ENCODE measurements at places on chromosomes 3 and 15.
A peak's percentile ranks its signal among the peaks of the same experiment; 100 is the strongest.

GRCh38 chr3:49460188-49460890 lies 9.7 kb upstream of the DAG1 start:
- DNase-seq, result no peak

DNA sequence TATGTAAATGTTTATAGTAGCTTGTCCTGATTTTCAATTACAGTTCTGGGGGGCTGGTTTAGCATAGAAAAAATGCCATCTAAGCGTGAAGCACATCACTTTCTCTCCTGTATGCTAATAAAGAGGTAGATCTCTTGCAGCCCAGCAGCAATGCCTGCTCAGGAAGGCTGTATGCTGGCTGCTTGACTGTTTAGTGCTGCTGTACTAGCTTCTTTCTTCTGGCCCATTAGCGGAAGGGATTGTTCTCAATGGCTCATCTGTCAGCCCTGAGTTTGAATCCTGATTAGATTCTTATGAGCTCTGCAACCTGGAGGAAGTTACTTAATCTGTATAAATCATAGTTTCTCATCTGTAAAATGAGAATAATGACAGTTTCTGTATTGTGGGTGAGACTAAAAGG lies 478.9 kb downstream of the ERC2 start:
- no peak for DNase-seq

DNA sequence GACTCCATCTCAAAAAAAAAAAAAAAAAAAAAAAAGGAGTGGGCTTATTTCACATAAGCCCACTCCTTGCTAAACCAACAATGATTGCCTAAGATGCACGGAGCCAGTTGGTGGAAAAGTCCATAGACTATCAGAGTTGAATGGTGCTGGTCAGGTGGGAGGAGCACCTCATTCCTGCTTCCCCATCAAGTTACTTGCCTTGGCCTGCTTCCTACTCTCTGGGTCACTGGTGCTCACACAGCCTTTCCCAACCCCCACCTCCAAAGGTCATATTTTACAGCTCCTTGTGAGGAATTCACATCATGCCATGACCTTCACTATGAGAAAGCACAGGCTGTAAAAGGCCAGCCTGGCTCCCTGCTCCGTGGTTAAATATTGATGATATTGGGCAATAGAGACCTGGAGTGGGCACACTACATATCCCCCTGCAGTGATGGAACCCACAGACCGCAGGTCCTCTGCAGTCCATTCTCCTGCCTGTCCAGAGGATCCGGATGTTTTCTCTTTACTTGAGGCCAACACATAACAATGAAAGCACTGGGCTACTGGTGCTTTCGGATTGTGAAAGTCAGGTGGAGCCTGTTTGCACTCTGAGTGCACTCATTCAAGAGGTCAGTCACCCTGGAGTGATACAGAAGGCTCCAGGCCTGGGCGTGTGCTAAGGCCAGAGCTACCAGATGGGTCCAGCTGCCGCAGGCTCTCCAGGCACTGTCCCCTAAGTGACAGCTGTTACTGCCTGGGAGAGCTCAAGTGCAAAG lies at the start of gene SLC51B:
TSS of gene SLC51B (plus strand) at position 664 of the 758 bp plus-strand sequence. CDS start 4,618 bp downstream, outside the sequence.
- DNase-seq, result no peak

- DNase-seq, result peak; percentile 81
These were observed 514 bp downstream of the MBNL1 start for GRCh38 chr3:152269056-152269830.

- DNase-seq, result no peak
These were observed 87.3 kb upstream of the OXTR start for GRCh38 chr3:8856721-8857120.

GRCh38 chr15:67579967-67580366 lies 37.5 kb downstream of the MAP2K5 start:
- DNase-seq, result no peak

GRCh38 chr15:48759921-48760320 lies 50.9 kb downstream of the CEP152 start:
- no peak for DNase-seq

GRCh38 chr15:64950888-64951287 lies 38.8 kb downstream of the SPG21 start:
- no peak for DNase-seq

GRCh38 chr3:165816209-165816608 lies 21.0 kb downstream of the BCHE start:
- no peak for DNase-seq

DNA sequence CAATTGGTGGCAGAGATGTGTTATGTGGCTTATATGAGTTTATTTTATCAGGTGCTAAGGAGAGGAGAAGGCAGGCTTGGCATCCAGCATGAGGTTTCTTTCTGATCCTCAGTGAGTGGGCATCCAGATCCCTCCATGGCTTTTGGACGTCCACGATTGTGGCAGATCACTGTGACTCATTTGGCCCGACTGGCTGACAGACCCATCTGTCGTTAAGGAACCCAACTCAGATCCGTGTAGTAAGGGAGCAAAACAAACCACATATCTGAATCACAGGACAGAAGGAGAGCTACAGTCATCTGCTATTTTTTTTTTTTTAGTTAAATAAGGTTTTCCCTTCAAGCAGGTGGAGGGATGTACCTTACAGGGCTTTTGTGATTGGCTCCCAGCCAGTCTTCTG lies 197.0 kb upstream of the KCNH8 start:
- DNase-seq, result no peak

DNA sequence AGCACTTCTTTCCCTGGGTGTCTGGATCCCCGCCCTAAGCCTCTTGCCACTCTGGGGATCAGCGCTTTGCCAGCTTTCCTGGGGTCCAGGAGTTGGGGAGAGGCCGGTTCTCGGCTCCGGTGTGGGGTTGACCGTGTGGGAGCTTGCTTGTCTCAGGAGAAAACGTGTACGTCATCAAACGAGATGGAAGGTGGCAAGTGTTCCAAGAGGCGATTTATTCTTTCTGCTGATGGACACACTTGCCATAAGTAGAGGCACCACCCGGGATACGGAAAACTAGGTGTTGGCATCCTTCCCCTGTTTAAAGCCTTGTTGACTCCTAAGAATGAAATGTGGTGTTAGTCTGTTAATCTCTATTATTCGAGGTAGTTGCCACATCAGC lies 295 bp downstream of the ZWILCH start:
- no peak for DNase-seq

- no peak for DNase-seq
These were observed 20.0 kb upstream of the CHD2 start for GRCh38 chr15:92879949-92880725.

GRCh38 chr3:18501679-18502343 lies 76.7 kb upstream of the SATB1 start:
- DNase-seq, result no peak

- DNase-seq, result no peak
These were observed 29.7 kb downstream of the VGLL3 start for GRCh38 chr3:86961297-86961696.

DNA sequence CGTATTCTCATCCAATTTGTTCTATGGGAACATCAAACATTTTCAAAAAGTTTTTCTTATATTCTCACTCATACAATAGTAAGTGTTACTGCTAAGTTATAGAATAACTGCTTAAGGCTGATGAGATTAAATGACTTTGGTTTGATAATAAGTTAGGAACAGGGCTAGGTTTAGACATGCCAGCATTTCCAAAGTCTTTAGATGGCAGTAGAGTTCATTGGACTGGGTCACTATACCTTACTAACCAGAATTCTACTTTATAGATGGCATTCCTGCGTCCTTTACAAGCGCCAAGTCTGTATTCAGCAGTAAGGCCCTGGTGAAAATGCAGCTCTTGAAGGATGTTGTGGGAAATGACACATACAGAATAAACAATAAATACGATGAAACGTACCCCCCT lies 21.7 kb downstream of the PLAAT1 start:
- DNase-seq, result no peak

DNA sequence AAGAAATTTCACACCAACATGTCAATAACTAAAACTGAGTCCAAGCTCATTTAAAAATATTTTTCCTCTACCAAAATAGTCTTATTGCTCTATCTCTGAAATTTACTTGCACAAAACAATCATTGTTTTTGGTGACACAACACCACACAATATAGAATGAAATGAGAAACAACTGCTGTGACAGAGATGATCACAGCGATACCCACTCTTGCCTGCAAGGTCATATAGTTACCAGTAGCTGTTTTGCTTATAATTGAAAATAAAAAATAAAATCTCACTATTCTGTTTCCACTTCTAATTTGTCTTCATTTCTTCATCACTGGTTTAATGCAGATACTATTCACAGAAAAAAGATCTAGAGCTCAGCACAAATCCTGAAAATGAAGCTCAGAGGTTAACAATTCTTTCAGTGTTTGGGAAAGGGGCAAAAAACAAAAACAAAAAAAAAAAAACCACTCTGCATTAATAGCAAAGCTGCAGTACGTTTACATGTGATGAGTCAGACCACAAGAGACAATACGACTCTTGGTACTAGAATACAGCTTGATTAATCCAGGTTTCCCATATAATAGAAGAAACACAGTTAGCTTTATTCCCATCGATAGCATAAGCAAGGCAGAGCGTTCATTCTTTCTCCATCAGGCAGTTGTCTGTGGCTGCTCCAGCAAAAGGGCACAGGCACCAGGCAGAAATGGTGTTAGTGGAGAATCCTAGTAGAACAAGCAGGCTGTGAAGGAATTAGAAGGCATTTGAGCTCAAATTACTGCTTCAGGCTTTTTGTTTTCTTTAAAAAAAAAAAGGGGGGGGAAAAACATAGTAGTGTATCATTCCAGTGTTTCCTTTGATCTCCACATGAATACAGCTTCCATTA lies 773 bp downstream of the ANKRD28 start:
- DNase-seq, result no peak

GRCh38 chr3:123668906-123669305 lies 84.1 kb upstream of the HACD2 start:
- no peak for DNase-seq

- no peak for DNase-seq
These were observed 7.2 kb downstream of the TMOD2 start for GRCh38 chr15:51758645-51759044.

DNA sequence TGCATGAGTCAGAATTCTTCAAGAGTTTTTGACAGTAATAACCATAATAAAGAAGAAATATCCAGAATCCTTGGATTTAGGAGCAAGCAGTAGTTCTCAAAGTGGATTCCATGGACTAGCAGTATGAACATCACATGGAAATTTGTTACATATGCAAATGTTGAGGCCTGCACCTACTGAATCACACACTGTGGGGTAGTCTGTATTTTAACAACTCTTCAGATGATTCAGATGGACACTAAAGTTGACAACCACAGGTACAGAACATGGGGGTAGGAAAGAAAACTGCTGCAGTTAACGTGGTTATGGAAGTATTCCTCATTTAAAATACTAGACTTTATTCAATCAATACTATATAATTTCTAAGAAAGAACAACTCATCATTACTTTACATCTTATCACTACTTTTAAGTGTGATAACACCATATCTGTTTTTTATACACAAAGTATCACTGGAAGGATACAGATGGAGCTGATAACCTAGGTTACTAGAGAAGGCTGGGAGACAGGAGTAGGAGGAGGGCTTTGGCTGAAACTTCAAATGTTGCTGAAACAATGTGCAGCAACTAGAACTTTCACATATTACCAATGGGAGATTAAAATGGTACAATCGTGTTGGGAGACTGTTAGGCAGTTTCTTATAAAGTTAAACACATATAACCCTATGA lies 11.7 kb downstream of the NEDD4 start:
- DNase-seq, result no peak

- no peak for DNase-seq
These were observed 10.5 kb upstream of the BLM start for GRCh38 chr15:90706394-90707327.

DNA sequence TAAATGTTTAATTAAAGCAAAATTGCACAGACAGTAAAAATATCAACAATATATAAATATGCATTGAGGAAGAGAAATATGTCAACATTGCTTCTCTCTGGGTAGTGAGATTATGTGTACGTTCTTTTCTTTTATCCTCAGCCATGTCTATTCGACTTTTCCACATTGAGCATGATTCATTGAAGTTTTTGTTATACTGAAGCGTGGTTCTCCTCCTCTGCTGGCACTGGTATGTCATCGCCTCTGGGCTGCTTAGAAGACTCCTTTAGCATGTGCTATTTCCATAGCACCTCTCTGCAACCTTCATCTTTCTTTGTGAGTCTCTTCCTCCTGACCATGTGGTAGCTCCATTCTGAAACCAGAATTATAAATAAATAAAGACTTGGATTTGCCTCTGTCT lies 65.8 kb upstream of the AKAP13 start:
- DNase-seq, result no peak

DNA sequence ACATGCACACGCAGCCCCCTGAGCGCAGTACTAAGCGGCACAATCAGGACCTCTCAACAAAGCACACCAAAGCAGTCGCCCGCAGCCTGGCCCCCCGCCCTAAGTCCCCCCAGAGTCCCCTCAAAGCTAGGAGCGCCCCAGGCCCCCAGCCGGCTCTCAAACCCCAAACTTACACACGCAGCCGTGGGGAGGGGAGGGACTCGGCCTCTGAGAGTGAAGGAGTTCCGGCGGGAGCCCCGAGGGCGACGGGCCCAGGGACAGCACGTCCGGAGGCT lies 5.5 kb downstream of the GATA2 start:
- DNase-seq, result no peak

DNA sequence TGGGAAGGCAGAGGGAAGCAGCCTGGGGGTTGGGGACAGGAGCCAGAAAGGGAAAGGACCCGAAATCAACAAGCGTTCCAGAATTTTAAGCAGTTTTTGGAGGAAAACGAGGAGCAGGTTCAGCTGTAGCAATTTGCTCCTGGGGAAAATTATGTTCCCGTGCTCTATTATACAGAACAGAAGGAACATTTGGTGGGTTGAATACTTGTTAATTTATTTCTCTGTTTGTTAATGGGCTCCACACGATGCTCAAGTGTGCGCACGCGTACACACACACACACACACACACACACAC lies 149.2 kb upstream of the LINGO1 start:
- DNase-seq, result no peak

GRCh38 chr3:62319570-62320243 lies 53.6 kb downstream of the FEZF2 start:
- peak; percentile 62 for DNase-seq

DNA sequence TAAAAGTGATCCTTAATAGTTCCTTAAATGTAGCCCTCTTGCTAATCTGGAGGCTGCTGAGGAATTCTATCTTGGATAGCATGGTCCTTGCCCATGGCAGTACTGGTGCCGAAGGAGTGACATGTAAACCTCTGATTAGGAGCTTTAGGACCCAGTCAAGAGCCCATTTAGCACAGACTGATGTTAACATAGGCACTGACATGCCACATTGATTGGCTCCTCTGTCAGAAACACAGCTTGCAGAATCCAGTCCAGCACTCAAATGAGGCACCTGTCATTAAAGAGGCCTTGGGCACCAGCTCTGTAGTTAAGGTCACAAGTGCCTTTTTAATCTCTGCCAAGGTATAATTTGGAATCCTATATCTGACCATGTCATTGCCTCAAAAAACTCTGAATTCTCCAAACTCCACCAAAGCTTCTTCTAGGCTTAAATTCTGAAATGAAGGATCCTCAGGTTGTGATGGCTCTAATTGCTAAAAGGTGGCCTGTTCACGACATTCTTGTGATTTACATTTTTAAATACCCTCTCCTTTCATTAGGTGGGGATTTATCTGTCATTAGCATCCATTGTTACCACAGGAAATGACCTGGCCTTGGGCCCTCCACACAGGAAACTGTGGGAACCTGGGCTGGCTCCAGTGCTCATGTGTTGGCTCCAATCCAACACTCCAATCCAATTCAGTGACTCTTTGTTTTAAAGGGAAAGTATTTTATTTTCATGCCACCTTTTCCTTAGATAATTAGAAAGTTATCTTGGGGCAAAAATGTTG lies 57.3 kb upstream of the RNF7 start:
- DNase-seq, result peak; percentile 89

GRCh38 chr3:152299249-152299976 lies 30.7 kb downstream of the MBNL1 start:
- no peak for DNase-seq

GRCh38 chr15:83873966-83874365 lies 220.0 kb downstream of the ADAMTSL3 start:
- no peak for DNase-seq
